Glomerular endothelial cell (primary cell): ENCODE measurements at places on chromosomes 2 and 18.

DNA sequence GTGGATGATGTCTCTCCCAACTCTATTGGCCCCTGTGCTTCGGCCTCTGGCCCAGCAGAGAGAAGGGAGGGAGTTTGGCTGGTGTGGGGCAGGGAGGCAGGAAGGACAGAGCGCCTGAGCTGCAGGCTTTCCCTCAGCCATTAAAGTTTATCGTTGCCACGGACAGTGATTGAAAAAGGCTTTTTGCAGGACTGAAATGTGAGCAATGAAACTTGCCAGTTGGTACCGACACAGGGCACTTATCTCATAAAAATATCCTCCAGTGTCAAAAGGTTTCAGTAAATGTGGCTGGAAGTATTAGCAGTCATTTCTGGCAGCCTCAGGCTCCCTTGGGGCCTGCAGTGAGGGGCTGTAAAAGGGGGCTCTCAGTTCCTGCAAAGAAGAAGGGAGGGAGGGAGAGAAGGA lies 169.2 kb downstream of the GLI2 start:
- no peak for DNase-seq

GRCh38 chr2:43175020-43175441 lies 51.4 kb downstream of the ZFP36L2 start:
- no peak for DNase-seq

DNA sequence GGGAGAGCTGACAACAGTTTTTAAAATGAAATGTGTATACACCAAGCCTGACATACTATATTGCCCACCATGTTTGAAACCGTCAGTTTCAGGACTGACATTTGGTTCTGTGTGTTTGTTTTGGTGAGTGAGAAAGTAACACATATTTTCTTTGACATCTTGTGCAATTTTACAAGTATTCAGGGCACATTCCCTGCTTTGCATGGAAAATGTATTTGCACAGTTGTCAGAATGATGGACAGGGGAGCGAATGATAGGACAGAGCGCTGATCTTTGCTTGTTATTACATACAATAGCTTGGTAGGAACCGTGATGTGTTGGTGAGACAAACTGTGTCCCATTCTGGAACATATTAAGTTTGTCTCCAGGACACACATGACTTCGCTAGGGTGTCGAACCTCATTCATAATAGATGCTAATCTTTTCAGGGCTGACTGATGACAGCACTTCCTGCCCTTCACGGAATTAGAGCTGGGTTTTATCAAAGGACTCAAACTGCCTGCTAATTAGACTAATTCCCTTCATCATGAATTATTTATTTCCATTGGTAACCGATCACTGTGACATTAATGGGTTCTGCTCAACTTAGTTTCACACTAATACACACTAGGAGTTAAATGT lies 158.5 kb downstream of the CDCA7 start:
- no peak for DNase-seq

GRCh38 chr18:77111449-77111848 lies 21.1 kb downstream of the MBP start:
- no peak for DNase-seq

GRCh38 chr2:39142904-39143605 lies 22.2 kb upstream of the SOS1 start:
- DNase-seq: no peak

DNA sequence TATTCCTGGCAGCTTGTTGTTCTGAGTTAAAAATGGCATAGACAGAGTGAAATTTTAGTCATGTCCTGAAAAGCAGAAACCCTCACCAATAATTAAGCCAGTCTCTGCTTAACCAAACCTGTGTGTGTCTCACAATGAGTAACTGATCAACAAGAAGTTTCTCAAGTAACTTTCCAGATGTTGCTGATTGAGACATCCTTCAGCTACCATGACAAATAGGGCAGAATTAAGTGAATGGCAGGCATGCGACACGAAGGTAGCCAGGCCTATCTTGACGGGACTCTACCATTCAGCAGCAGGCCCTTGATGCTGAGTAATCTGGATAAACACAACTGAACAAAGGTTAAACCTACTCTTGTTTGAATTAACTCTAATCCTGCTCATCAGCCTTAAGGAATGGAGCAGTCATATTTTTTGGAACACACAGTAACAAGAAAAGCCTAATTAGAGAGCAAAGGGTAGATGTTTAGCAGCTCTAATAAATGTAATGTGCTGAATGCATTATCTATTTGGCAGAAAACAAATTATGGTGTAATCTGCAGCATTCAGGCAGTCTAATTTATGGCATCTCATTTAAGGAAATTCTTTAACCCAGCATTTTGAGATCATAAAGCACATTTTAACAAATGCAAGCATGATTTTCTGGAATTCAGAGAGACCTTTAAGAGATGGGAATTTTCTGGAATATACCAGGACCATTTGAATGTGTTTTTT lies 159.5 kb upstream of the EPHA4 start:
- no peak for DNase-seq

DNA sequence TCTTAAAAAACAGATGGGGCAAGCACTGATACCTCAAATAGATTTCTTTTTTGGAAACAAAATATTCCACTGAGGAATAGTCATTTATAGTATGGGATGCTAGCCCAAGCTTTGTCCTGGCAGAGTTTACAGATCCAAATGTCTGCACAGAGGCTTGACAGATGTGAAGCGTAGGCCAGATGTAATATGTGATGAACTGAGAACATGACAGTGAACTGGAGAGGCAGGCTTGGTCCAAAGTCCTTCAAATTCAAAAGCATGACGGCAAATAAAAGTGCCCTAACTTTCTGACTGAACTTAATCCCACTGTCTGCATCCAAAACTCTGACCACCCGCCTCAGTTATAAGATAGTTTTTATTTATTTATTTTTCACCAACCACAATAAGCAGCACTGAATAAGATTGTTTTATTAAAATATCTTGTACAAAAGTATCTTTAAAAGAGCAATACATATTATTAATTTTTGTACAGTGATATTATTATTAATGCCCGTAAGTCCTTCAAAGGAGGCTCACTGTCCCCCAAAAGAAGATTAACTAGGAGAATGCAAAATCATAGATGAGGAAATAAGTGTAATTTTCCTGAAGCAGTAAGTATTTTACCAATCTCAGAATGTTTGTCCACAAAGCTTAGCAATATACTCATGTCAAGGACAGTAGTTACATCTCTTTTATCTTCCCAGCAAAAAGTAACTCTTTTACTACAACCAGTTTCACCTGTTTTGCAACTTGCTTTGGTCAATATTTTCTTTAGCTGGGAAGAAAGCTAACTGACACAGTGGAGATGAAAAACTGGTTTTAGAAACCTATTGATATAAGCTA lies 10.7 kb upstream of the SPOPL start:
- no peak for DNase-seq

DNA sequence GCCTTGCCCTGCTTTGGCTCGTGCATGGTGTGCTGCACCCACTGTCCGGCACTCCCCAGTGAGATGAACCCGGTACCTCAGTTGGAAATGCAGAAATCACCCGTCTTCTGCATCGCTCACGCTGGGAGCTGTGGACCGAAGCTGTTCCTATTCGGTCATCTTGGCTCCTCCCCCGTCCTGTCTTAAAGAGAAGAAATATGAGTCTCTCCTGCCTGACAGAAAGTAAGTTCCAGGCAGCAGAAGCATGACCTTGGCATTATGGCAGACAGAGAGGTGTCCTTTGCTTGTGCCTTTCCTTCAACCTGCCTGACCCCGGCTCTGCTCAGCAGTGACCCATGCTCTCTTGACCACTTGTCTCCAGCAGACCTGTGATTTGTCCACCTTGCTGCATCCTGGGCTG lies 62.5 kb upstream of the CYP1B1 start:
- no peak for DNase-seq

- DNase-seq: peak; percentile 58
Measured at GRCh38 chr18:74806700-74807416, 209.2 kb downstream of the ZNF407 start.

DNA sequence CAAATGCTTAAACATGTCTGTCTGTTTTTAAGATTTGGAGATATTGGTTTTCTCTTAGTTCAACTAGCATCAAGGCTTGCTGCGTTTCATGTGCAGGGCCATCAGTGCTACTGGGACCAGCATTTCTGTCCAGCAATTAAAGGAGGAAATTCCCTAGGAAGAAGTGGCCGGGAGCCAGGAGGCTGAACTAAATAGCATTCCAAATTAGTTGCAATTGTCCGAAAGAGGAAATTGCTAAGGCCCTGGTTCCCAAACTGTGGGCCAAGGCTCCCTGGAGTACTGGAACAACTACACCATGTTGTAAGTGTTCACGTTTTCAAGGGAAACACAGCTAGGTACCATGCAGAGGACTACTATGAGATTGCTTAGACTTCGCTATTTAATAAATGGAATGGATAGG lies 257.9 kb downstream of the PTPRM start:
- peak; percentile 47 for DNase-seq

DNA sequence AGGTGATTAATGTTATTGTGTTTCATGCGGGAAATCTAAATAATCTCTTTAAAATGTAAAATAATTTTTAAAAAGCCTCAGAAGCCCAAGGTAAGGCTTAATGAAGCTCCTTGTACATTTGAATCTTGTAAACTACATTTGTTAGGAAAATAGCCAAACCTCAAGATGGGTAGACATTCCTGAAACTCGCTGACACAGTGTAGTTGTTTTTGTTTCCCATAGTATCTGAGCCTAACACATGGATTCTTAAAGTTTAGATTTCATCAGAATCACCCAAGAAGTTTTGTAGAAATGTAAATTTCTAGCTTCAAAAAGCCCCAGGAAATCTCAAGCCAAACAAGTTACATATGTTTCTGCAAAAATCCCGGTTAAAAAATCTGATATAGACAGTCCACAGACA lies 1221.1 kb upstream of the ACVR2A start:
- DNase-seq: no peak

DNA sequence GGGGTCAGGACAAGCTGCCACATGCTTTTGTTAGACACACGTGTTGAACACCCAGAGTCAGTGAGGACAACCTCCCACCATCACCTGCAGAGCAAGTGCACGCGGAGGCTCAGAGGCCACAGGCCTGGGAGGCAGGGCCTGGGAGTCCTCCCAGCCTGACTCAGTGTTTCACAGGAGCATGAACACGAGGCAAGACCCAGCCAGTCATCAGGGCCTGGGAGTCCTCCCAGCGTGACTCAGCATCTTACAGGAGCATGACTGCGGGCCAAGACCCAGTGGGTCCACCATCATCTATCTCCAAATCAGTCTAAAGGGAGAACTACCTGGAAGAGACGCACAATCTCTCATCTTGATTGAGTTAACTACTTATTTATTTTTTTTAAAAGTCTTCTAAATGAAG lies 112.6 kb upstream of the PXDN start:
- DNase-seq: no peak

- DNase-seq: no peak
Measured at GRCh38 chr2:9168821-9169221, 37.8 kb upstream of the ASAP2 start.

- DNase-seq: no peak
Measured at GRCh38 chr2:204695506-204695905, 150.2 kb downstream of the PARD3B start.

DNA sequence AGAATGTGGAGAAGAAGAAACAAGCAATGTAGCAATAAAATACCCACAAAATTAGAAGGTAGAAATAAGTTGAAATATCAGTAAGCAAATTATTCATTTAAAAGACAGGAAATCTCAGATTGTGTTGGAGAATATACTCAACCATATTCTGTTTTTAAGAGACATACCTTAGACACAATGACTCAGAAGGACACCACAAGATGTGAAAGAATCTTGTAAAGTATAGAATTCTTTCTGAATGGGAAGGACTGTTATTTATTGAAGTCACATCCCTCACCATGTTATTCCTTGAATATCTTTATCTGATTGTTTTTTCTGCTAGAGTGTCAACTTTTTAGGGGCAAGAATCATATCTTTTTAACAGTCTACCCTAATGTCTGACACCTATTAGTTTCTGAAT lies 50.4 kb downstream of the CTAGE1 start:
- no peak for DNase-seq
